ENCODE measurements at places on chromosomes 3 and 15.

GRCh38 chr3:58642846-58643245 is 23.7 kb downstream of the FAM3D start:
- DNase-seq = no peak

GRCh38 chr3:299590-300301 is 103.2 kb downstream of the CHL1 start:
- DNase-seq = no peak

GRCh38 chr15:29800491-29801366 is 21.5 kb downstream of the TJP1 start:
- no peak for DNase-seq

DNA sequence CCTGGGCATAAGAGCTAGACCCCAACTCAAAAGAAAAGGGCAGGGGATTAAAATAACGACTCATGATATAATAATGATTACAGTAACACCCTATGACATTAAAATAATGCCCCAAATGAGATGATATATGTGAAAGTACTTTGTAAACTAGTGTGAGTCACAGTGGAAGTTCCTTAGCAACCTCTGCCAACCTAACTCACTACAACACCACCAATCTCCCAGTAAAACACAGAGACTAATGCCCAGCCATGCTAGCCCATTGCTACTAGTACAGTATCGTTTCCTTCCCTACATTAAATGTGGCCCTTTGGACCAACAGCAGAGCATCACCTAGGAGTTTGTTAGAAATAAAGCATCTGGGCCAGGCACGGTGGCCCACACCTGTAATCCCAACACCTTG is 11.2 kb upstream of the ADAMTS7 start:
- DNase-seq = no peak

DNA sequence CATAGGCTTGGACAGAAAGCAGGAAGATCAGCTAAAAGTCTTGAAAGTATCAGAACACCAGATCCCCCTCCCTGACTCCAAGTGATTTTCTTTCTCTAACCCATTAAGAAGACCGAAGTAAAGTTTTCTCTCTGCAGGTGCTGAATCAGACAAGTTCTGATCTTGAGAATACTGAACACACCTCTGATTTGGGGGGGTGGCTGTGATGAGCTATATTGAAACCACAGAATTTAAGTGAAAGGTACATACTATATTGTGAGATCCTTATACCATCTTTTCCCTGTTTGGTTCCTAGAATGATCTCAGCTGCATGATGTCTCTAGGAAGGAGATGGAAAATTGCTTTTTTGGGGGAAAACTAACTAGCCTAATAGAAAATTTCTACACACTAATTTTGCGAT is 196.0 kb downstream of the DIPK2A start:
- no peak for DNase-seq

DNA sequence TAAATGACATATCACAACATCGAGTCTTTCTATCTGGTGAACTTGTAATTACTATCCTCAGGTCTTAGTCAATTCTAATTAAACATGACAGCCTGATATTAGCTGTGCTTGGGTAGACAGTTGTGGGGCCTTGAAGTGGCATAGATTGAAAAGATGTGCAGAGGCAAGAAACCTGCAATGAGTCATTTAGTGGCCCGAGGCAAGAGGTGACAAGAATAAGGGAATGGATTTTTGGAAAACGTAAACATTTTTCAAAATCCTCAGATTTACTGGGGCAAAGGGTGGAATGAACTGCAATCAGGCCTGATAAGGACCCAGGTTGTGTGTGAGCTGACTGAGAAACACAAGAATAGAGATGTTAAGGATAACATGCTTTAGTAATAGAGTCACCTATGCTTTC is 29.5 kb upstream of the ULK4 start:
- DNase-seq = no peak

DNA sequence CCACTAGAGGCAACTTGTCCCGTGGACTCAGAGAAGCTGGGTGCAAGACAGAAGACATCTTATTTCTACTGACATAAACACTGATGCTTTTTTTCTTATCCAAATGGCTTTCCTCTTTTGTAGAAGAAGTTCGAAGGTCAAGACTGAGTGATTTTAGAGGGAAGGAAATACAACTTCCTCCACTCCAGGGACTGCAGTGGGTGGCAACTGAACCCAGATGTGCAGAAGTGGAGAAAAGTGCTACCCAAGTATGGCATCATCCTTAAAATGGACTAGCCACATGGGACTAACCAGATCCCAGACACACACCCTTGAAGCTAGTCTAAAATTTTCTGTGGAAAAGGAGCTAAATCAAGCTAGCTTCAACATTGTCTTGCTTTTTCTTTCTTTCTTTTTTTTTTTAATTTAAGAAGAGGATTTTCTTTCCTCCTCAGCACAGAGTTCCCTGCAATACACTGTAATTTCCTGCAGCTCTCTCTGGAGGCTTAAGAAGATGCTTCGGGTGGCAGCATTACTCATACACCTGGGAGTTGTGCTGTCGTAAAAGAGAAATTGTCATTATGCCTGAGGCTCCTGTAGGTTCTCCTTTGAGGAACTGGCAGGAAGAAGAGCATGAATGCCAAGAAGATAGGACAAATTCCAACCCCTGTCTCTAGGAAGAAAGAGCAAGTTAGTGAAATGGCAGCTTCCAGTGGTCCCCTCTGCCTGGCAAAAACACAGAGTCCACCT is 3.8 kb upstream of the FRMD4B start:
- no peak for DNase-seq

GRCh38 chr3:36172699-36173098 is 207.6 kb upstream of the STAC start:
- DNase-seq = no peak

- DNase-seq = no peak
Measured at GRCh38 chr3:114666623-114667022, 372.8 kb downstream of the TIGIT start.

DNA sequence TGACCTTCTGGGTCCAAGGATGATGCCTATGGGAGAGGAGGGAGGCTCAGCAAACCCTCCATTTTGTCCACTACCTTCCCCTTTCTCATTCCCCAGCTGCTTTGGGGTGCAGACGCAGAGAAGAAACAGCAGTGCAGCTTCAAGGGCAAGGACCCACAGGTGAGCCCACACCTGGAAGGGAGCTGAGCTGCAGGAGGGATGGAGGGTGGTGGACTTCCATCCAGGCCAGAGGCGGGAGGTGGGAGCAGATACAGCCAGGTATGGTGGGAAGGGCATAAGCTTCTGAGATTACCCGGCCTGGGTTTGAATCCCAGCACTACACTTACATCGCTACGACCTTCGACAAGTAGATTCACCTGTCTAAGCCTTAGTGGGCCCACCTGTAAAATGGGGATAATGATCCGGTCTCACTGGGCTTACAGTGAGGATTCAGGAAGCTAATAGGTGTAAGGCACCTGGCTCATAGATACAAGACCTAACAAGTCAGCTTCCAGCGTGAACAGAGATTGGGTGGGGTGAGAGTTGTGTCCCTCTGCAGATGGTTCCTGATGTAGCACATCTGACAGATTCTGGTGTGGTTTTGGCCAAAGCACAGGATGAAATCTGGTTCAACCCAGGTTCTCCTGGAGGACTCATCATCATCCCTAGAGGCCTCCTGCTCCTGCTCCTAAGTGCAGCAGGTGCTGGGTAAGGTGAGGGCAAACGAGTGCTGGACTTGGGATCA is 15.9 kb downstream of the CIB1 start:
- no peak for DNase-seq

DNA sequence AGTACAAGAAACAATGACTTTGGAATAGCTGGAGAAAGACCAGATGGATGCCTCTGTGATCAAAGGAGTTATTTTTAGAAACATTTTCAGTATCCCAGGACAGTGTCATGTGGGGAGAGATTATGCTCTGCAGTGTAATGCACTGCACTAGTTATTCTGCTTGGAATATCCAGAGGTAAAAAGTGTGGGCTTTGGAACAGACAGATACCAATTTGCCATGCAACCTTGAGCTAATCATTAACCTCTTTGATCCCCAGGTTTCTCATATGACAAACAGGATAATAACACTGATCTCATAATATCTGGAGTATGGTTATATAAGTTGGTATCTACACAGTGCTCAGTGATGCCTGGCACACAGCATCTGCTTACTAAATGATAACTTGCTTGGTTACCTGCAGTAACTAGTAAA is 12.2 kb upstream of the SLC7A14 start:
- no peak for DNase-seq

DNA sequence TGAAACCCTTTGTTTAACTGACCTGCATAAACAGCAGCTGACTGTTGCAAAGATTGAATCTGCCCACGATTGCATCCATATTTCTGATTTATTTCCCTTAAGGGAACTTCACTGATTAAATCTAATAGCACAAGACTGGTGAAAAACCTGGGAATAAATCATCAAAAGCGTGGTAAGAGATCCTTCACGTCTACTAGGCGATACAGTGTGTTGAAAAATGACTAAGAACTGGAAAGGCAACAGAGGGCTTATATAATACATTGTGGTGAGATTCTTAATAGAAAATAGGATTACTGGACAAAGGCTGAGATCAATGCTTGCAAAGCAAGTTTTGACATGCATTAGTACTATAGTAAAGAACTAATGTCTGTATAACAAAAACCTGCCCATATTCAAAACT is 49.0 kb downstream of the POLQ start:
- no peak for DNase-seq

DNA sequence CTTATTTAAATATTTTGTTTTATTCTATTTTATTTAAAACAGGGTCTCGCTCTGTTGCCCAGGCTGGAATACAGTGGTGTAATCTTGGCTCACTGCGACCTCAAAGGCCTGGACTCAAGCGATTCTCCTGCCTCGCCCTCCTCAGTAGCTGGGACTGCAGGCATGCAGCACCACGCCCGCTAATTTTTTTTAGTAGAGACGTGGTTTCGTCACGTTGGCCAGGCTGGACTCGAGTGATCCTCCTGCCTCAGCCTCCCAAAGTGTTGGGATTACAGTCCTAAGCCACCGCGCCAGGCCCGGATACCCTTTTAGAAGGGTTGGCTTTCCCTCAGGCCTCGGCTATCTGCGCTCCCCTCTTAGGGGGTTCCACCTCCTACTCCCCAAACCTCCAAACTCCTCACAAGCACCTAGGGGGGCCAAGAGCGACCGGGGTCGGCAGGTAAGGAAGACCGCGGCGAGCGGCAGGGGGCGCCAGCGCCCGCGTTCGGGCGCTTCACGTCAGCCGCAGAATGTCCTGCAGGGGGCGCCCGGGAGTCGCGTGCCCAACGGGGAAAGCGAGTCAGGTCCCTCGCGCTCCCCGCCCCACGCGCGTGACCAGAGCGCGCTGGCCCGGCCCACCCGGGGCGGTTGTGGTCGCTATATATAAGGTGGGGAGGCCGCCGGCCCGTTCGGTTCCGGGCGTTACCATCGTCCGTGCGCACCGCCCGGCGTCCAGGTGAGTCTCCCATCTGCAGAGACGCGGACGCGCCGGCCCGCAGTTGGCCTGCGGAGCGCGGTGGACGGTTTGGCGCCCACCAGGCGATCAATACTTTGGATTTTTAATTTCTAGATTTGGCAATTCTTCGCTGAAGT is 51.8 kb upstream of the GATM start:
- DNase-seq = peak; percentile 76

GRCh38 chr3:71208211-71209095 is 375.1 kb downstream of the FOXP1 start:
- DNase-seq = no peak

DNA sequence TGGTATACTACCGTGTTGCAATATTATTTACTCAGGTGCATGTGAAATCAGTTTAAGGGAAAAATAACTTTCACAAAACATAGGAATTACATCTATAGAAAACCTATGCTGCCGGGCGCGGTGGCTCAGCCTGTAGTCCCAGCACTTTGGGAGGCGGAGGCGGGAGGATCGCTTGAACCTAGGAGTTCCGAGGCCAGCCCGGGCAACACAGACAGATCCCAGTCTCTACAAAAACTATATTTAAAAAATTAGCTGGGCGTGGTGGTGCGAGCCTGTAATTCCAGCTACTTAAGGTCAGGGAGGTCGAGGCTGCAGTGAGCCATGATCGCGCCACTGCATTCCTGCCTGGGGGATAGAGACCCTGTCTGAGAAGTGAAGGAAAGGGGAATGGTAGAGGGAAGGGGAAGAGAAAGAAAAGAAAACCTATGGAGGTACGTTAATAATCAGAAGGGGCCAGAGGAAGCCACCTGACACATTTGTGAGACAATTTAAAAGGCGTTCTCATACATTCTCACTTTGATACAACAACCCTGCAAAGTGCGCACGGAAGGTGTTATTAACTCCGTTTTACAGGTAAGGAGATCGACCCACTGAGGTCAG is 456 bp upstream of the TMEM62 start:
- no peak for DNase-seq

- no peak for DNase-seq
Measured at GRCh38 chr3:182092662-182093262, 381.0 kb downstream of the SOX2 start.

GRCh38 chr15:93144463-93145236 is 55.6 kb upstream of the RGMA start:
- no peak for DNase-seq

DNA sequence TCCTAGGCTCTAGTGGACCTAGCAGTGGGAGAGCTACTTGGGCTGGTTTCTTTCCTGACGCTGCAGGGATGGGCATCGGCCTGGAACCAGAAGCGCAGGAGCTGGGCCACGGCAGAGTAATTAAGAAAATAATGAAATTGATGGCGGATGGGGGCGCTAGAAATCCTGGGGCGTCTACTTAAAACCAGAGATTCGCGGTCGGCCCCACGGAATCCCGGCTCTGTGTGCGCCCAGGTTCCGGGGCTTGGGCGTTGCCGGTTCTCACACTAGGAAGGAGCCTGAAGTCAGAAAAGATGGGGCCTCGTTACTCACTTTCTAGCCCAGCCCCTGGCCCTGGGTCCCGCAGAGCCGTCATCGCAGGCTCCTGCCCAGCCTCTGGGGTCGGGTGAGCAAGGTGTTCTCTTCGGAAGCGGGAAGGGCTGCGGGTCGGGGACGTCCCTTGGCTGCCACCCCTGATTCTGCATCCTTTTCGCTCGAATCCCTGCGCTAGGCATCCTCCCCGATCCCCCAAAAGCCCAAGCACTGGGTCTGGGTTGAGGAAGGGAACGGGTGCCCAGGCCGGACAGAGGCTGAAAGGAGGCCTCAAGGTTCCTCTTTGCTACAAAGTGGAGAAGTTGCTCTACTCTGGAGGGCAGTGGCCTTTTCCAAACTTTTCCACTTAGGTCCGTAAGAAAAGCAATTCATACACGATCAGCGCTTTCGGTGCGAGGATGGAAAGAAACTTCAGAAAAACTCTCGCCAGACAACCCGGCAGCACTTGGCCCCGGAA is 6.1 kb downstream of the SOX14 start:
- DNase-seq = no peak

- DNase-seq = no peak
Measured at GRCh38 chr3:139480585-139480984, 4.3 kb upstream of the RBP2 start.

GRCh38 chr3:105904678-105905284 is 36.0 kb upstream of the CBLB start:
- no peak for DNase-seq

- no peak for DNase-seq
Measured at GRCh38 chr15:78680431-78681075, 39.5 kb upstream of the CHRNB4 start.

GRCh38 chr15:91253605-91254004 is 153.5 kb downstream of the SV2B start:
- no peak for DNase-seq

- DNase-seq = no peak
Measured at GRCh38 chr15:101533371-101534140, 44.0 kb upstream of the PCSK6 start.

GRCh38 chr3:75692061-75692460 is 27.9 kb downstream of the FRG2C start:
- DNase-seq = no peak
